ENCODE measurements at places on chromosomes 4 and X. TPM values are rescaled to one million over a fixed set of nuclear protein-coding genes. Genes with fewer than 3 reads are reported as not detected.
A peak's percentile ranks its signal among the peaks of the same experiment; 100 is the strongest.

DNA sequence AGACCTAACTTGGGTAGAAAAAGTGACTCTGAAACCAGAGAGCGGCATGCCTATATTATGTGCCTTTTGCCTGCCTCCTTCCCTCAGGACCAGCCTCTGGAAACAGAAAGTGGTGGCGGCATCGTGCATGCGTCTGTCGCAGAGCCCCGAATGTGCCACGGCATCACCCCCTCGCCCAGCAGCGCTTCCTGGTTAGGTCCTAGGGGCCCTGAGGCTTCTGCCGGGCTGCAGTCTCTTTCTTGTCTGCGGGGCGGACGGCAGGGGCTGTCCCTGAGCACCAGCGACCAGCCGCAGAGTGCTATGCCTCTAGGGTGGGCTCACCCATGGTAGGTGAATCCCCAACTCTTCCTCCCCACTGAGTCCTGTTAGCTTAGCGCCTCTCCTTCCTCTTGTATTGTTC is 68.7 kb downstream of the VSIG4 start:
- H3K27me3 ChIP-seq = no peaks in the 10 kb centered on the region
- H3K4me3 ChIP-seq = no peak overlapping the region
- DNase-seq = no peak
- H3K36me3 ChIP-seq = no peaks in the 10 kb centered on the region
- no peak overlapping the region for H3K27ac ChIP-seq
- H3K4me1 ChIP-seq = no peaks in the 10 kb centered on the region

CSN1S1 gene
- total RNA-seq = not detected

DNA sequence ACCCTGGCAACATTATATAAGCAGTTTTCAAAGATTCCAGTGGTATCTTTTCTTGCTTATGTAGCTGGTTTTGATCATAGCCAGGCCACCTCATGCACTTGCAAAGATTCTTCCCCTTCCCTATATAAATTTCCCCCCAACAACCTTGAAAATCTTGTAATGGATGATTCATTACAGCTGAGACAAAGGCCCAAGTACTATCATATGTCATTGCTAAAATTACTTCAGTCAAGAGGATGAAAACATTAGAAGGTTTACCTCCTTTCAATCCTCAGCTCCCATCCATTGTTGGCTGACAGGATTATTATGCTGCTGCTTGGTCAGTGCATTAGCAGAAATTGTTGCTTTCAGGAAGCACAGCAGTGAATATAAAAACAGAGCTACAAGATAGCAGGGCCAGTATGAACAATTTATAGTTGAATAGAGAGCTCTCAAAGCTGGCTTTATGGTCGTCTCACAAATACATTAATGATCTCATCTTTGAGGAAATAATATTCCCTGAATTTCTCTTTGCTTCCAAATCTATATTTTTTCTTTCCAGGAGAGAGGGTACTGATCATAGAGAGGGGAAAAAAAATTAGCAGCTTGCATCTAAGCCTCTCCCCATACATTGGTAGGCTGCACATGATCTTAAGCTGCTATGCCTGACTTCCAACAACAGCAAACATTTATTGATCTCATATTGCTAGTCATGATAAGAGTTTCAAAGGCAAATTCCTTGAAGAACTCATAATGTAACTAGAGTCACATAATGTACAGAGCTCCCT is 7.7 kb upstream of the ARHGEF38 start:
- no peaks in the 10 kb centered on the region for H3K4me1 ChIP-seq
- no peak overlapping the region for H3K27ac ChIP-seq
- DNase-seq = no peak
- H3K4me3 ChIP-seq = no peak overlapping the region
- no peaks in the 10 kb centered on the region for H3K36me3 ChIP-seq
- H3K27me3 ChIP-seq = no peaks in the 10 kb centered on the region

DNA sequence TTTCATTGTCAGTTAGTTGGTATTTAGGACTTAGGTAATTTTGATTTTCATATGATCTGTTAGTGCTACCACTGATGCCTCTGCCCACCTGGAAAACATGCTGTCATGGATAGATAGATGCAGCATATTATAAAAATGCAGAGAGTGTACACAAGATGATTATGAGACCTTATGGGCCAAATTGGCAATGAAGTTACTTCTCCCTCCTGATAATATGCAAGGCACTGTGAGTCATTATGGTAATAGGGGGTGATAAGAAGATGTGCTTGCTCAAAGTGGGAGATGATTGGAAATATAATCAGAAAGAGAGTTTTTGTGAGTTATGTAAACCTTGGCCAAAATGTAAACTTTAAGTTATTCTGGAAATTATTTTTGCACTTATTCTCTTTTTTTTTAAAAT is 56.6 kb upstream of the RHOH start:
- peak overlapping the region; percentile 24 for H3K27ac ChIP-seq
- 0 out of 2 replicates have a peak, but pooled peaks cover 7% of the 10 kb centered on the region for H3K4me1 ChIP-seq
- no peaks in the 10 kb centered on the region for H3K27me3 ChIP-seq
- DNase-seq = no peak

DNA sequence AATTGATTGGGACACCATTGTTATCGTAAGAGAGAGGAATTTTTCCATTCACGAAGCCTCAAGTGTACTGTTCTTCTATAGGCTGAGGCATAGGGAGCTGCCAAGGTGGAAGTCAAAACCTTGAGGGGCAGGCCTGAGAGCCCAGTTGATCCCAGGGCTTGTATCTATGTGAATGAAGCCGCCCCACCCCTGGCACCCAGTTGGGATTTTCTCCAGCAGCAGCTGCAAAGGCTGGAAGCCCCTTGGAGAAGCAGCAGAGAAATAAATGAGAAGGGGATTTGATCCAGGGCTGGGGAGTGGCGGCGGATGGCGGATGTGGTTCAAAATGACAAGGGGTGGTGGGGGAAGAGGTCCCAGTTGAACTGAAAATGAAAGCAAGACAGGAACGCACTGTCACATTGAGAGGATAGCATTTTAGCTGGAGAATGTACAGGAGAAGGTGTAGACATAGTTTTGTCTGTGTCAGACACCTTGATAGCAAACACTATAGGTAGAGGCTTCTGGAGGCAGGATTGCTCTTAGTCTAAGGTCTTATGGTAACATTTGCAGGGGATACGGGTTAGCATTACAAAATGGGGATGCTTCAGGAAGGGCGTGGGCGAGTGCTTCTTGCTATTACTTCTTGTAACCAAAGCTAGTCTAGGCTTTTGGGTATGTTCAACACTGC is 32.6 kb downstream of the DOCK11 start:
- no peaks in the 10 kb centered on the region for H3K27me3 ChIP-seq
- no peaks in the 10 kb centered on the region for H3K36me3 ChIP-seq
- no peak overlapping the region for H3K4me3 ChIP-seq
- H3K4me1 ChIP-seq = no peaks in the 10 kb centered on the region

- no peak overlapping the region for H3K4me3 ChIP-seq
- H3K36me3 ChIP-seq = no peaks in the 10 kb centered on the region
- H3K4me1 ChIP-seq = peaks cover 16% of the 10 kb centered on the region
- H3K27ac ChIP-seq = no peak overlapping the region
- no peaks in the 10 kb centered on the region for H3K27me3 ChIP-seq
- no peak for DNase-seq
Observed at GRCh38 chr4:123305736-123306135, 90.9 kb upstream of the SPRY1 start.

- no peaks in the 10 kb centered on the region for H3K27me3 ChIP-seq
- no peaks in the 10 kb centered on the region for H3K36me3 ChIP-seq
- DNase-seq = no peak
- H3K4me1 ChIP-seq = no peaks in the 10 kb centered on the region
- no peak overlapping the region for H3K27ac ChIP-seq
Observed at GRCh38 chrX:124395145-124395880, 49.0 kb downstream of the SH2D1A start.

- H3K27ac ChIP-seq = no peak overlapping the region
- no peaks in the 10 kb centered on the region for H3K27me3 ChIP-seq
- H3K36me3 ChIP-seq = no peaks in the 10 kb centered on the region
Observed at GRCh38 chr4:13092702-13093101, 391.4 kb downstream of the RAB28 start.

GRCh38 chr4:92996533-92996932 is 692.8 kb downstream of the GRID2 start:
- H3K4me1 ChIP-seq = no peaks in the 10 kb centered on the region
- H3K27me3 ChIP-seq = no peaks in the 10 kb centered on the region
- DNase-seq = no peak
- no peak overlapping the region for H3K4me3 ChIP-seq

DNA sequence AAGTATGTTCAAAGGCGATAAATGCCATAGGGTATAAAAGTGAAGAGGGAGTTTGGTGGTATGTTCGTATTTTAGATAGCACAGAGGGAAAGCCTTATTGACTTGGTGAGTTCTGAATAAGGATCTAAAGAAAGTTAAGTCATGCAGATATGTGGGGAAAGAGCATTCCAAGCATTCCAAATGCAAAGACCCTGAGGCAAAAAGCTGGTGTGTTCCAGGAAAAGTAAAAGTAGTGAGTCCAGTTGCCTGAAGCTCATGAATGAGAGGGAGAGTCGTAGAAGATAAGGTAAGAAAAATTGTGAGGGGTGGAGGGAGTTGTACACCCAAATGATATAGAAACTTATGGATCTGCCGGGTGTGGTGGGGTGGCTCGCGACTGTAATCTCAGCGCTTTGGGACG is 426.7 kb downstream of the RPA4 start:
- H3K36me3 ChIP-seq = no peaks in the 10 kb centered on the region
- H3K27me3 ChIP-seq = no peaks in the 10 kb centered on the region
- peak; percentile 59 for DNase-seq
- H3K4me1 ChIP-seq = peaks cover 20% of the 10 kb centered on the region
- H3K27ac ChIP-seq = peak overlapping the region; percentile 92

UGT8 gene
- 14.8 TPM for total RNA-seq

EDNRA gene
- 0.58 TPM for total RNA-seq

DSPP gene
- not detected for total RNA-seq

DNA sequence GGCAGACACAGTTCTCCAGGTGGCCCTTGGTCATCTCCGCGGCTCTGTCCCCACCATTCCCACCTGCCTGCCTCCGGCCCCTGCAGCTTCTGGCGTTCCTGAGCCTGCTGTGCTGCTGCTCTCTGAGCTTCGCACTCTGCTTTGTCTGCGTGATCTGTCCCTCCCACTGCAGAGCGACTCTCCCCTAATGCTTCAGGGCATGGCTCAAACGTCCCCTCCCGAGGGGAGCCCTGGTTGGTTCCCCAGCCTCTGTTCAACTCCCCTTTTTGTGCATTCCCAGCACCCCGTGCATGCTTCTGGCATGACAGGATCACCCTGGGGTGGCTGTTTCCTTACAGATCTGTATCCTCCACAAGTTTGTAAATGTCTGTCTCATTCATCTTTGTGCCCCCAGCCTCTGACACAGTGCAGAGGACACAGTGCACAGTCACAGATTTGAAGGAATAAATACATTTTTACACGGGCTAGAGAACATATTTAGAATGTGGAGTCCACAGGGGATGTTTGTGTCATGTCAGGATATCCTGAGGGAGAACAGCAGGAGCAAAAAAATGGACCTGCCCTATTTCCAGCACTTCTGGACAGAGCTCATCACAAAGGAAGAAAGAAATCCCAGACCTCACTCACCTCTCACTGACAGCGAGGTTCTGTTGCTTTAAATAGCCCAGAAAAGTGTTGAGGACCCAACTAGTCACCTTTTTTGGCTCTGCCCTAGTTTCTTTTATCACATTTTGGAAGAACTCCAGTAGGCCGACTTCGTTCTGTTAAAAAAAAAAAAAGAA is 72.6 kb downstream of the GATB start:
- peaks cover 10% of the 10 kb centered on the region for H3K4me1 ChIP-seq
- H3K27ac ChIP-seq = no peak overlapping the region
- H3K4me3 ChIP-seq = no peak overlapping the region
- no peak for DNase-seq

NXF2B gene
- not detected for total RNA-seq
